Activated T-cell treated with anti-CD3 and anti-CD28 coated beads for 4 hours (primary cell): ENCODE measurements at places on chromosomes 1 and 21.

DNA sequence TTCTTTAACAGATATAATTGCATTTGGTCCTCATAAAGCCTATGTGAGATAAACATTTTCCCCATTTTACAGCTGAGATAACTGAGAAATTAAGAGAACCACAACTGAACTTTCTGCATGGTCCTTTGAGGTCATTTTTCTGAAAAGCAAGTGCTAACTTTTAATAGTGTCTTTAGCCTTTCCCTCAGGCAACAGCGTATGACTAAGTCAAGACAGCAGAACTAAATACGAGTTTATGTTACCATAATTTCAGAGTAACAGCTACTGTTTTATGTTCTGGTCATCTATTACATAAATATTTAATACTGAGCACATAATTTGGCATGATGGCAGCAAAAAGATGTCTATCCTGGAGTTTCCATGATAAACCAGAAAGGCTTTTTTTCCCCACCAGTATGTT, 95.6 kb downstream of the OLFML2B start:
- DNase-seq: no peak

DNA sequence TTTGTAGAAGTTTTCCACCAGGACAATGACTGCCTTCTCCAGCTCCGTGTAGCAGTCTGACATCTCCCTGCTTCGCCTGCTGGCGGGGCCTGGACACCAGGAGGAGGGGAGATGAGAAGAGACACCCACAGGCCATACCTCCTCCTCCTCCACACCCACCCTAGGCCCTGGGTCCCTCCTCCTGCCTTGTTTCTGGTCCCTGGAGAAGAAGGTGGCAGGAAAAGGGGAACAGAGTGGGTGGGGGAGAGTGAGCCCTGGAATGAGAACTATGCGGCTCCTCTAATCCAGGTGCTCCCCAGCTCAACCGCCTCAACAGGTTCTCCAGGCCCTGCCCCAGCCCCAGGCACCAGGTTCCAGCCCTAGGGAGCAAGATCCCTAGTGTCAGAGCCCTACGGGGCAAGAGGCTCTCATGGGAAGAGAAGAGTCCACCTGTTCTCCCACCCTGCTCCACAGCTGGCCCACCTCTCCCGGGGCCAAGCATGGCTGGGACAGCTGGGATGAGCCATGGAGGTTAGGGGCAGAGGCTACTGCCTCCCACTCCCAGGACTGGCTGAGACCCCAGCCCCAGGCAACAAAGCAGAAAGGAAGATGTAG, 4.8 kb downstream of the S100A16 start:
- no peak for DNase-seq

DNA sequence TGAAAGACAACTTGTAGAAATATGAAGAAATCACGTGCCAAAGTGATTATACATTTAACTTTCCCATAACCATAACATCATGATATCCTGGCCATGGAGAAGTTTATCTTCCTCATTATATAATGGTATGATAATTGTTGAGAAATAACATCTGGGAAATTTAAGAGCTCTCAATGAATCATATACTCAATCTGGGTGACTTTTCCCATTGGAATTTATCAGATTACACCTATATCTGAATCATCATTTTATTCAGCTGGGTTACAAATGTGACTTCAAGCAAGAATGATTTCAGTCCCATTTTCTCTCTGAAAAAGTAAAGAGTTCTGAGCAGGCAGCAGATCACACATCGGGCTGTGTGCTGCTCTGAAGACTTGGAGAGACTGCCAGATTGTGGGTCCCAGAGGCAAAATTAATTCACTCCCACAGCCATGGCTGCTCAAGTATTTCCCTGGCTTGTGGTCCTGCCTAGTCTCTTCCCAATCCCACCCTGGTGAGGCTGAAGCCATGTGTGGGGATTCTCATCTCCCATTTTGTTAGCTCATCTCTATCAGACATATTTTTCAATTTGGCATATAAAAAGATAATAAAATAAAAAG, 278.0 kb downstream of the MRPL39 start:
- no peak for DNase-seq

DNA sequence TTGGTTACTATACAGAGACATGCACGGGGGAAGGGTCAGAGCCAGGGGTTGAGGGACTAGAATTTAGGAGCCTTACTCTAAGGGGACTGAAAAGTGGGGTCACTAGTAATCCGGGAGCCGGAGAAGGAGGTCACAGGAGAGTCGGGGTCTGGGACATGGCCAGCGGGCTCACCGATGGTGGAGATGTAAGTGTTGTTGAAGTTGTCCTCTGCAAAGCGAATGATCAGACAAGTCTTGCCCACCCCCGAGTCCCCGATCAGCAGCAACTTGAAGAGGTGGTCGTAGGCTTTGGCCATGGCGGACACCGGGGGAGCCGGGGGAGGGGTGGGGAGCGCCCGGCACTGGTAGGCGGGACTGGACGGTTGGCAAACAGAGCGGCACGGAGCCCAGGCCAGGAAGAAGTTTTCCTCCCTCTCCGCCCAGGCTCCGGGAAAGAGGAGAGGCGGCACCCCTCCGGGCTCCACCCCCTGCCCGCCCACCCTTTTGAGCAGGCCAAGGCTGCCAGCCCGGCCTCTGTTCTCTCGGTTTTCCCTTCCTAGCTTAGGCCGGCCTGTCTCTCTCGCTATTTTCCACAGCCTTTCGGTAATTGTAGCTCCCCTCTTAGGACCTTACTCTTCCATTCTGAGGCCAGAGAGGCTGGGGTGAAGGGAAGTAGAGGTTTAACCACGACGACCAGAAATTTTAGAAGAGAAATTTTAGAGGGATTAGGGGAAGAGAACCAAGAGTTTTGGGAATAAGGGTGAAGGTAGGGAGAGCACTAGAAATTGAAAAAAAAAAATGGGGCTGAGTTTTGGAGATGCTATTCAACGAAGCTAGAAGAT, at the start of gene RAB13:
RAB13 (minus strand) TSS at position 399 of the 821 bp plus-strand sequence; CDS start at position 296, 103 bp downstream.
- DNase-seq: no peak

DNA sequence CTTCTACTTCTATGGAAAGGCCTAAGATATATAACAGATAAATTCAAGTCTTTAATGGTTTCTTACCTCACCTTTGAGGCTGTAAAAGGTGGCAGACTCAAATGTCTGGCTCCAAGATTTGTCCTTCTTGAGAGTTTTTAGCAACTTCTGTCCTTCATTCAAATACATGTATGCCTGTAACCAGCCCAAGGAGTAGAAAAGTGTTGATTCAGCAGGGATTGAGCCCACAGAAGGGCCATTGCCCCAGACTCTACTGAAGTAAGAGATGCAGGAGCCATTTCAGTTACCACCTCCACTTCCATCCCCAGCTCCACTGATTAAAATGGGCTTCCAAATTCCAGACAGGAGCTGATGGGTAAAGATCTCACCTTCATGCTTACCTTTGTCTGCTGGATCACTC, 80.0 kb downstream of the ADCY10 start:
- no peak for DNase-seq

GRCh38 chr21:16169102-16169511, 439.3 kb downstream of the USP25 start:
- DNase-seq: no peak

DNA sequence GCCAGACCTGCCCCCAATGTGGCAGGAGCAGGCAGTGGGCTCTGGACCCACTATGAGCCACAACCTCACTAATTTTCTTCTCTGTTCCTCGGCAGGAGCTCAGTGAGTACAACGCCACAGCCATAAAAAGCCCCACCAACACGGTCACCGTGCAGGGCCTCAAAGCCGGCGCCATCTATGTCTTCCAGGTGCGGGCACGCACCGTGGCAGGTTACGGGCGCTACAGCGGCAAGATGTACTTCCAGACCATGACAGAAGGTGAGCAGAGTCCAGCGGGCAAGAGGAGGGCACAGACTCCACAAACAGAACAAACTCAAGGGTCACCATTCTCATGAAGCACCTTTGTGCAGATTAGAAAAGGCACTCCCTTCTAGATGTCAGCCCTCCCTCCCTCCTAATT, 79.9 kb downstream of the LACTBL1 start:
- DNase-seq: no peak

DNA sequence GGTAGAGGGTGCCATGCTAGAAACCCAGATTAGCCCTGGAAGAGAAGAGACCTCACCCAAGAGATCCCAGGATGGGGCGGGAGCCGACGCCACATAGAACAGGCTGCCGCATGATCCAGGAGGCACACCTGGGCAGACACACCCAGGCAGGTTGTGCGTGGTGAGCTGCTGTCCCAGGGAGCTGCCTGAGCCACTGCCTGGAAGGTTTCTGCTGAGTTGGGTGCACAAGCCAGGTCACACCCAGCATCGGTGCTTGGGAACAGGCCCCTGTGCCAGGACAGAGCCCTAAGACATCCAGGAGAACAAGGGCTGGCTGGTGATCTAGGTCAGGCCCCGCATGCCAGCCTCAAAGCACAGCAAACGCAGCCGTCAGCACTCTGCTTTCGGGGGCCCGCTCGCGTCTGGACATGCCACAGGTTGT, 40.2 kb downstream of the CTNNBIP1 start:
- DNase-seq: no peak

- DNase-seq: no peak
These were observed 2.9 kb downstream of the MRPL55 start for GRCh38 chr1:228105996-228106799.
